Hindlimb muscle (tissue), 1 donor: ENCODE measurements at places on chromosomes 7 and 10.

- DNase-seq = no peak
These were observed 117.2 kb upstream of the SEMA3C start for GRCh38 chr7:81036057-81036456.

- no peak for DNase-seq
These were observed 13.6 kb upstream of the MICU1 start for GRCh38 chr10:72639441-72639873.

DNA sequence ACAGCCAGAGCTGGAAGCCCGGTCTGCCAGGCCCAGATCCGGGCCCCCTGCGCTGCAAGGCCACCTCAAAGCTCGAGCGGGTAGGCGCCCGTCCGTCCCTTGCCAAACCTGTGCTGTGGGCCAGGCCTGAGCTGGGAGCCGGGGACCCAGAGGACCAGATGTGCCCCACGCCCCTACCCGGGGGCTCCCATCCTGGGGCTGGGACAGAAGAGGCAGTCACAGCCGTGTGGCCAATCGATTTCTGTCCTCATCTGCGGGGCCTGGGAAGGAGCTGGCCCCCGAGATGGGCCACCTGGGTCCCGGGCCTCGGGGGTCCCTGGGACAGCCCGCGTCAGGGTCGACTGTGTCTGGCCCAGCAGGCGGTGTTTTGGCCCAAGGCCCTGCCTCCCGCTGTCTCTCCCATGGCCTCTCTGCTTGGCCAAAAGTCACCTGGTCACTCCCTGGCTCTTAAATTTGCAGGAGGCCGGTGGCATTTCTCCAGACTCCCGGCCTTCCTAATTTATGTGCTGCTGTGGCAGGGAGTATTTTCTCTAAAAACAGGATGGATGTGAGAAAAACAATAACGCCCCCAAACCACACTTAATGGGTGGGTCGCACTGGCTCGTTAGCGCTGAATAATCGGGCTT lies 63.8 kb downstream of the UNCX start:
- no peak for DNase-seq

DNA sequence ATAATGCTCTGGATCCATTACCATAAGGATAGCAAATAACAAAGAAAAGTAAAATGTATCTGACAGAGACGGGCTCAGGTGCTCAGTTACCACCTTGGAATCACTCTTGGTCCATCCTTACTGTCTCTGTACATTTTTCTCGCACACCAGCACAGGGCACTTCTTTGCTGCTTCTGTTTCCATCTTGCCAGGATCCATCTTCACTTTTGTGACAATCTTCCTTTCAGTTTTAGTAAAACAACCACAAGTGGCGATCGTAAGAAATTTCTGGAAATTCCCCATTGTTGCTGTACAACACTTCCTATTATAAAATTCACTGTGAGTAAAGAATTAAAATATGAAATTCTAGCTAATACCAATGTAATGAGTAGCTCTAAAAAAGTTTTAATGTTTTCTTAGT lies 695.5 kb downstream of the GRM8 start:
- no peak for DNase-seq

GRCh38 chr7:23907012-23907411 lies 197.0 kb downstream of the STK31 start:
- DNase-seq = no peak

- DNase-seq = no peak
These were observed 57.3 kb downstream of the PALS2 start for GRCh38 chr7:24630596-24630995.

DNA sequence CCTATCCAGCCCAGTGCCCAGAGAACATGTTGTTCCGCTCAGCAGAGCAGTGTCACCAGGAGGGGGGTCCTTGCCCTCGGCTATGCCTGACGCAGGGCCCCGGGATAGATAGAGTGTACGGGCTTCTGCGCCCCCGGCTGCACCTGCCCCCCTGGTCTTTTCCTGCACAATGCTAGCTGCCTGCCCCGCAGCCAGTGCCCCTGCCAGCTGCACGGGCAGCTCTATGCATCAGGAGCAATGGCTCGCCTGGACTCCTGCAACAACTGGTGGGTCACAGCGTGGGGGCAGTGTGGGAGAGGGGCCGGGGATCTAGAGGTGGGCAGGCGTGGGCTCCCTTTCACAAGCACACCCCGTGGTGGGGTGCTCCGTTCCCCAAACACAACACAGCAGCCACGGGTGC lies 31.4 kb upstream of the ZNF862 start:
- DNase-seq = no peak

DNA sequence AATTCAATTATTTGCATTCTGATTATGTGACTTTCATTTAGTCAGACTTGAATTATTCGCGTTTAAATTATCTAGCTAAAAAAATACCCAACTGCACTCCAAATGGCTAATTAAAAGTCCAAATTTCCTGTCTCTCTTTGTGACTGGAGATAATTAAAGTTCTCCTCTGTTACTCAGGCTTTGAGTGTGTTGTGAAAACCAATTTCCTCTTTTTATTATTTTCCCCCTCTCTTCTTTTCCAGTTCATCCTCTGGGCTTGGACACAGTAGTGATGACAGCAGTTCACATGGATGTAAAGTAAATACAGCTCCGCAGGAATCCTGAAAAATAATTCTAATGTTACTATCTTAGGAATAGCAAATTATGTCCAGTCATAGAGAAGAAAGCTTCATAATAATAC lies 80.6 kb downstream of the SNX10 start:
- DNase-seq = no peak

DNA sequence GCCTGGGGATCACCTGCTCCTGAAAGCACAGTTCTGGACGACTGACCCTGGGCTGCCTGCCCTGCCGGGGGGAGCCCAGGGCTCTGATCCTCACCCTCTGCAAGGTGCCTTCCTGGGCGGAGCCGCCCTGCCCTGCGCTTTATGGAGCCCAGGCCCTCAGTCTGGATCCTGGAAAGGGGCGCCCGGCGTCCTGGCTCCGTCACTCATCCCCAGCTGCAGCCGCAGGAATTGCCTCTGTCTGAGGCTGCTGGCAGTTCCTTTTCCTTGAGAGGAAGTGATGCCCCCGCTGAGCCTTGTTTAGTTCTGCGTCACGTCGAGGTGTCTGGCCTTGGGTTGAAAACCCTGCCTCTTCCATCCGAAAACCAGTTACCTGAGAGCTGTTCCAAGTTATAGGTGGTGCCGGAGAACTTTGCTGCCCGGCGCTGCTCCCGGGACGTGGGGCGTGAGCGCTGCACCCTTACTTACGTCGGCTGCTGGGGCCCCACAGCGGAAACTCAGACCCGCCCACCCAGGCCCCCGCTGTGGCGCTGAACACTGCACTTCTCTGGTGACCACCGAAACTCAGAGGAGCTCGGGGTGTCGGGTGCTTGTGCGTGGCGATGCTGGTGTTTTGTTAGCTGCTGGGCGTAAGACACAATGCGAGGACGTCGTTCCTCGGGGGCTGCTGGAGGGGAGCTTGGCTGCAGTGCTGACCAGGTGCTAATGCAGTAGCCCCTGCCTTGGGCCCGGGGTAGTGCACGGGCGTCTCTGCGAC lies 5.4 kb downstream of the MAFK start:
- no peak for DNase-seq

DNA sequence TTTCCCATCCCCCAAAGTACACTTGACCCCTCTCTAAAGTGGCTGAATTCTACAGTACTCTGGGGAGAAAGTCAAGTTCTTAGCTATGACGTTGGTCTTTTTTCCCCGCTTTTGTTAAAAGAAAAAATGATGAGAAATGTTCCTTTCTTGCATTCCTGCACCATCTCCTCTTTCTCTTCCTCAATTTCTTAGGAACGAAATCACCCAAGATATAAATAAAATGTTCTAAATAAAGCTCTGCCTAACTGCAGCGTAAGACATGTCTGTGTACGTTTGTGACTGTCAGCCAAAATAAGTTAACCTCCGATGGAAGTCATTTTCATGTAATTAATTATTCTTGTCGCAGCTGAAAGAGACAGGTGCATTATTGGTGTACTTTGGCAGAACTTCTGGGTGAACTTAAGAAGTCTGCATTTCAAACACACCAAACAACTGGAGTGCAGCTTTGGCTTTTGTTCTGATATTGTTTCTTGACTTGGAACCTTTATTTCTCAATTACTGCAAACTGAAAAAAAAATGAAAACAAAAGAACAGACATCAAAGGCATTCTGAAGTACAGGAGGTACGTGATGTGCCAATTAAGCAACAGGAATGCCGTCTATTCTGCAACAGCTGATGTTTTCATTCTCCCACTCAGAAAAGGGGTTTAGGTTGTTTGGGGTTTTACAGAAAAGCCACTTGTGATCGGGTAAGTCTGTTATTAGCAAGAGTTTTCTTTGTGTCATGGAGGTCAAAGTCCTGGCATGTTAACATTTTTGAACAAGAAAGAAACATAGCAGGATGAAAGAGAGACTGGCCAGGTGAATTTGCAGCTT lies 82.4 kb upstream of the SDK1 start:
- DNase-seq = no peak

- no peak for DNase-seq
These were observed 322.9 kb upstream of the NRP1 start for GRCh38 chr10:33657154-33657908.

DNA sequence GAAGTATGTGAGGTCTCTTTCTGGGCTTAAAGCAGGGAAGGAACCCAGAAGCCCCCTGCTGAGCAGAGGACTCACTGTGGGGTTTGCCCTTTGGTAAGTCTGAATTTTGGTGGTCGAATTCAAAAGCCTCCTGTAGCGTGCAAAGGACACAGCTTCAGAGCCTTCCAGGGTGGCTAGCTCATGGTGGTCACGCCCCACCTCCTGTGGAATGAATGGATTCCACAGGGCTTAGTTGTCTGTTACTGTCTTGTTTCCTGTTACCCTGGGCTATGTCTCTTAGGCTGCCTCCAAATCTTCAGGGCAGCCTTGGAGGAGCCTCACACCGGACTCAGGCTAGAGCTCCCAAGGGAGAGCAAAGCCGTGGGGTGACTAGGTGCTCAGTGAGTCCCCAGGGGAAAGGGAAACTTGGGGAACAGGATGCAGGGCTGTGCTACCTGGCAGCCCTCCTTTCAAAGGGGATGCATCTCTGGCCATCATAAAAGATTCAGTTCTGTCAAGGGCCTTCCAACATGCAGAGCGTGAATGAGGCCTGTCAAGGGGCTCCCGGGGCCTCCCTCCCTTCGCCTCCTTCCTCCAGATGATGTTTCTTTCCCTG lies 211.7 kb downstream of the CCSER2 start:
- DNase-seq = no peak

DNA sequence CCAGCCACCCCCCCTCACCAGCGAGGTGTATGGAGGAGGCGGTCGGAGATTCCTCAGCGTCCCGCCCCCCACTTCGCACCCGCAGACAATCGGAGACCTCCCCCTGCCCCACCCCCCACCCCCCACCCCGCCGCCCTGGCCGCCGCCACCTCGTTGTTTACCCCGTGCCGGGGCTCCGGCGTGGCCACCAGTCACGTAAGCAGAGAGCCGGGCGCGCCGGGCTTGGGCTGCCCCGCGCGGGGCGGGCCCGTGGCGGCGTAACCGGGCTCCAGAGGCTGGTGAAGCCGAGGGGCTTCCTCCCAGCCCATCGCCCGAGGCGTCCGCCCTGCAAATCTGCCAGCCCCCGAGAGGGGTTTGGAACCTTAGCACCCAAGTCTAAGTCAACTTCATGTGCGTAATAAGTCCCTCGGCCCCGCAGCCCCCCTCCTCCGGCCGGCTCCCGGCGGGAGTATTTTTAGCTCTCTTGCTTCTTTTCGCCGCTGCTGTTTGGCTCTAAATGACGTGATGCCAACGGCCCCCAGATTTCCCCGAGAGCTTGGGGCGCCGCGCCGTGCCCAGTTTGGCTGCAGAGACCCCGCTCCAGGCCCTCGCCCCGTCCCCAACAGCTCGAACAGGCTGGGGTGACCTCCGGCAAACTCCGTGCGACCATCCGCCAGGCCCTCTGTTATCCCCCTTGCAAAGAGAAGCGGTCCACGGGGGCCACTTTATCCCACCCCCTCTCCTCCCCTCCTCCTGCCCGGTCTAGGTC lies 2.7 kb downstream of the MXI1 start:
- no peak for DNase-seq

- DNase-seq = no peak
These were observed 347.8 kb downstream of the ELMO1 start for GRCh38 chr7:37100735-37101331.

DNA sequence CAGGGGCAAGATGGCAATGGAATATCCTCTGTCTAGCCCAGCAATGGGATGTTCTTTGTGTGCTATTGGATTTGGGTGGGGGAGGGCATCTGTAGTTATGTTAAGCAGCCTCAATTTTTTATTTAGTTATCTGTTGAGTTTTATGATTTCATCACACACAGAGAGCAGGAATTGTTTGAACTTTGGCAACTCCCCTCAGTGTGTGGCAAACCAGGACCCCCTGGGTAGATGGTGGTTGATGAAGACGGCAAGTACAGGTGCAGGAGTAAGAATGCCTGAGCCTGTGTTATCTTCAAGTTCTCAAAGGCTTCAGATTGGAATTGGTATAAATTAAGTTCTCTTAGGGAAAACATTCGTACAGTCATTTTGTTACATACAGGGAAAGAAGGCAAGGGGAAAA lies 142.4 kb upstream of the SAMD8 start:
- DNase-seq = no peak

- DNase-seq = no peak
These were observed 96.5 kb downstream of the AOAH start for GRCh38 chr7:36627836-36628235.

DNA sequence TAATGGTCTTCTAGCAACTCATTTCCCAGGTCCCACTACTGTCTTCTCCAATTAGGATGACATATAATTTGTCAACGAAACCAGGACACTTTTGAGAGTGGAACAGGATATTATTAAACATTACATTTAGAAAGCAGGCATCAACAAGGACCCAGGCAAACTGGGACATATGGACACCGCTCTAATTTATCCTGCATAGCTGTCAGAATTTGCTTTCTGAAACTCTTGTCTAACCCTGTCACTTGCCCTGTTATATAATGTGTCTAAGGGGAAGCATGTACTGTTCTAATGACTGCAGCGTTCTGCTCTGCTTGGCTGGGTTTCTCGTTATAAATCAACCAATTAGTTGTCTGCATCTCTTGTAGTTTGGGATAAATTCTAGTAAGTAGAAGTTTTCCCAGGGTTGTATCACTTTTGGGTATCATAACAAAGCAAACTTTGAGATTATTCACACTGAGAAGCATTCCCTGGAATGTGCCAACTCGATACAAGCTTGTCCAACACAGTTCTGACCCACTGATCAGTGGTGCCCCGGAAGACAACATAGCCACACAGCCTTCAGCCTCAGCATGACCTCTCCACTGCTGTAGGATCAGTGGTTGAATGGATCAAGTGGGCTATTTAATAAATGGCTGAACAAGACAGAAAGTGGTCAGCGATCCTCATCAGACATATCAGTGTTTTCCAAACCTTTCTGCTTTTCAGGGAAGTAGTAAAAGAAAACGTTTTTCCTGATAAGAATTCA lies 228.1 kb downstream of the KIF20B start:
- no peak for DNase-seq
